ENCODE measurements at places on chromosomes 11 and 22.

DNA sequence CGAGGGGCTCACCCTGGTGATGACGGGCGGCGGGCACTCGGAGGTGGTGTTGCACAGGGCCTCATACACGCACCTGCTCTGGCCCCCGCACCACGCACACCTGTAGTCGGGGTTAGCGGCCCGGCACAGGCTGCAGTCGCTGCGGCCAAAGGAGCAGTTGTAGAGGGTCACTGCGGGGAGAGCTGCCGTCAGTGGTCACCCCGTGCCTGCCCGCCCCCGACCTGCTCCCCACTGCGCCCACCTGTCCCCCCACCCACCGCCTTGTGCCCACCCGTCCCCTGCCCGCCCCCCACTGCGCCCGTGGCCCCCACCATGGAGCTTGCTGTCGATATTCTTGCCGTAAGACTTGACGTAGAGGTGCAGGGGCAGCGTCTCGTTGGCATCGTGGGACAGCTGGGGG, 13.6 kb upstream of the MAPK11 start:
- DNase-seq = no peak

GRCh38 chr11:124313131-124313530, 618 bp downstream of the OR8D1 start:
- DNase-seq = no peak

DNA sequence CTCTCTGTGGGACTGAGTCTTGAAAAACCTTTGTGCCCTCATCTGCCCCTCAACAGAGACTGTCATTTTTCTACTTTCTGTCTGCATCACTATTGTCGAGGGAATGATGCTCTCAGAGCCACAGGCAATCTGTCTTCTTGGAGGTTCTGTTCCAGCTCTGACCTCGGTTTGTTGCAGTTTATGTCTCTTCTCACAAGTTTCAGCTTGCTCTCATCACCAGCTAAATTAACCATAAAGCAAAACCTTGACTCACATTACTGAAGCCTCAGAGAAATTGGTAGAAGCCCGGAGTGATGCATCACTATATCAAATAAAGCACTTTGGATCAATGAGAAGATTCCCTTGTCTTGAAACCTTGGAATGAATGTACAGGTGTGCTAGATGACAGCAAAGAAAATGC, 60.6 kb upstream of the BLID start:
- DNase-seq = no peak

DNA sequence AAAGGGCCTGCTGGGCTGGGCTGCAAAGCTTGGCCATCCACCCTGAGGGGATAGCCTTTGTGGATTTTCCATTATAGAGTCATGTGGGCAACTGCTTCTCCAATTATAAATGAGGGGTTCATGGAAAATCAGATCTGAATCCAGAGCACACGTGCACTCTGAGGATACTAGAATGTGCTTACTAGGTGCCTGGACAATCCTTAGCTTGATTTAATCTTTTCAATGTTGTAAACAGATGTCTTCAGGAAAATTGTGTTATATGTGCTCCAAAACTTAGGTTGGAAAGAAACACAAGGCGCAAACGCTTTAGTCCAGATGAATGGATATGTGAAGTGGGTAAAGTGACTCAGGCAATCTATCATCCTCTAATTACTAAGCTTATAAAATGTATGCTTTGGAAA, 92.0 kb downstream of the SLC17A6 start:
- no peak for DNase-seq

DNA sequence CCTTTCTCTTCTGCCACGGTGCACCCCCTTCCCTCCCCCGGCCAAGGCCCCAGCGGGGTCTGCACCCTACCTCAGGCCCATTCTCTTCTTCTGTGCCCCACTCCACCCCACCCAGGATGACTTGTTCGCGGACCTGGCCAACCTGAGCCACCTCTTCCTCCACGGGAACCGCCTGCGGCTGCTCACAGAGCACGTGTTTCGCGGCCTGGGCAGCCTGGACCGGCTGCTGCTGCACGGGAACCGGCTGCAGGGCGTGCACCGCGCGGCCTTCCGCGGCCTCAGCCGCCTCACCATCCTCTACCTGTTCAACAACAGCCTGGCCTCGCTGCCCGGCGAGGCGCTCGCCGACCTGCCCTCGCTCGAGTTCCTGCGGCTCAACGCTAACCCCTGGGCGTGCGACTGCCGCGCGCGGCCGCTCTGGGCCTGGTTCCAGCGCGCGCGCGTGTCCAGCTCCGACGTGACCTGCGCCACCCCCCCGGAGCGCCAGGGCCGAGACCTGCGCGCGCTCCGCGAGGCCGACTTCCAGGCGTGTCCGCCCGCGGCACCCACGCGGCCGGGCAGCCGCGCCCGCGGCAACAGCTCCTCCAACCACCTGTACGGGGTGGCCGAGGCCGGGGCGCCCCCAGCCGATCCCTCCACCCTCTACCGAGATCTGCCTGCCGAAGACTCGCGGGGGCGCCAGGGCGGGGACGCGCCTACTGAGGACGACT, 15.9 kb downstream of the RTN4RL2 start:
- DNase-seq = no peak

DNA sequence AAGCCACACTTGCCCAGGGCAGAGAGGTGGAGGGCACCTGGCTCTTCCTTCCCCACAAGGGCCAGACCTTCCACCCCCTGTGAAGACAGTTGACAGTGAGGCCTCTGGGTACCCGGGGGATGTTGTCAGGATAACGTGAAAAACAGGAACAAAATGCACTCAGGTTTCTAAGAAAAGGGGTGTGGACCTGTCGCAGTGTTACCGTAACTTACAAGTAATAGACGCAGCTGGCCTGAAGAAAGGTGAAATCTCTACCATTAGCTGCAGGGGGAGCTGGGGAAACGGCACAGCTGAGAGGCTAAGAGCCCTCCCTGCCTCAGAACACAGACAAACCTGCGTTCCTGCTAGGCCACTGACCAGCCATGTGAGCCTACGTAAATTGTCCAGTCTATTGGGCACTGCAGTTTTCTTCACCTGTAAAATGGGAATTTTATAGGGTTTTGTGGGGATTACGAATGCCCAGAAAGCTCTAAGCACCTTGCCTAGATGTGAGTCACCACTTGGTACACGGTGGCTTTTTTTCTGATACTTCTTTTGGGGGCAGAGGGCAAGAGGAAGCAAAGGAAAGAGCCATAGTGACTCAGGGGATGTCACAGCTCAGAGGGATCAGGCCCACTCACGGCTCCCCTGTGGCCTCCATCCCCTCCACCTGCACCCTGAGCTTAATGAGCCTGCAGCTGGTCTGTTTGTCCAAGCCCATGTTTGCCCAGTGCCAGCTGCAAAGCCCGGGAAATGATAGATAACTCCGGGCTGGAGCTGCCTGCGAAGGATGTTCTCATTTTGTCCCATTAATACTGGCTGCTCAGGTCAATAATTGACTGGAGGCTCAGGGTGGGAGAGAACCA, 18.4 kb upstream of the CABP7 start:
- no peak for DNase-seq

DNA sequence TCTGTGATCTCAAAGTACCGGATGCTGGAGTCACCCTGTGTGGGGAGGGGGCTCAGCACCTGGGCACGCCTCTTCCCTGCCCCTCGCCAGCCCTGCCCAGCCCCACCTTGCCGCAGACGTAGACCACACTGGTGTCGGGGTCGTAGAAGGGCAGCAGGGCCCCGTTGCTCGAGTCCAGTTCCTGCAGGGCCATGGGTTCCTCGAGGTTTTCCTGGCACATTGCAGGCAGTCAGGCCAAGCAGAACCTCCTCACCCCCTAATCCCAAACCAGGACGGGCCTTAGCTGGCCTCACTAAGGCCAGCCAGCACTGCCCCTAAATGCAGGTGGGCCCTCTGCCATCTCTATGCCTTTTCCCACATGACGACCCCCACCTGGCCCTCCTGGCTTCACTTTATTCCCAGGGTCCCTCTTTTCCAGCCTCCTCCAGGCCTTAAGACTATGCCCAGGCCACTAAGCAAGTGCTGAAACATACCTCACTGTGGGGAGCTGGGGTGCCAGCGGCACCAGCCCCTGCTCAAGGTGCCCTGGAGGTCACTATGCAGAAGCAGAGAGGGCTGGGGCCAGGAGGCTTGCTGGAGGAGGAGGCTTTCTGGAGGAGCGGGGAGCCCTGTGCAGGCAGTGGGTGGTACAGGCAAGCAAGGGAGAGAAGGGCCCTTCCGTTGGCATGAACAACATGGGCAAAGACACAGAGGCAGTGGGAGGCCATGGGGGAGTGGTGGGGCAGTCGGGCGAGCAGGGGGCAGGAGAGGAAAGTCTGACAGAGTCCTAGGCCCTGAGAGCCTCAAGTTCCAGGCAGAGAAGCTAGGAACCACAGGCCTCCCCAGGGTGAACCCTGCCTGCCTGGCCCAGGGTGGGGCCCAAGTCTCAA, 2.8 kb downstream of the CORO1B start:
- no peak for DNase-seq

DNA sequence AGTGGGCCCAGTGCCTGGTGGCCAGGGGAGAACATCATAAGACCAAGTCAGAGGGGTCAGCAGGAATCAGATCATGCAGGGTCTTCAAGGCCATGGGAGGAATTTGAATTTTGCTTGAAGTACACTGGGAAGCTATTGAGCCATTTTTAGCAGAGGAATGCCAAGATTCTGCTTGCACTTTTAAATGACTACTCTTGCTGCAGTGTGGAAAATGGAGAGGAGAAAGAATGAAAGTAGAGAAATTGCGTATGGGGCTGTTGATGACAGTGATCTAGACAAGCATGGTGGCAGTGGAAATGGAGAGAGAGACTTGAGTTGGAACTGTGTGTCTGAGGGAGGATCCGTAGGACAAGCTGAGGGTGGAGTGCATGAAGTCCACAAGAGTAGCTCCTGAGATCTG, 128.1 kb downstream of the WNT7B start:
- no peak for DNase-seq

DNA sequence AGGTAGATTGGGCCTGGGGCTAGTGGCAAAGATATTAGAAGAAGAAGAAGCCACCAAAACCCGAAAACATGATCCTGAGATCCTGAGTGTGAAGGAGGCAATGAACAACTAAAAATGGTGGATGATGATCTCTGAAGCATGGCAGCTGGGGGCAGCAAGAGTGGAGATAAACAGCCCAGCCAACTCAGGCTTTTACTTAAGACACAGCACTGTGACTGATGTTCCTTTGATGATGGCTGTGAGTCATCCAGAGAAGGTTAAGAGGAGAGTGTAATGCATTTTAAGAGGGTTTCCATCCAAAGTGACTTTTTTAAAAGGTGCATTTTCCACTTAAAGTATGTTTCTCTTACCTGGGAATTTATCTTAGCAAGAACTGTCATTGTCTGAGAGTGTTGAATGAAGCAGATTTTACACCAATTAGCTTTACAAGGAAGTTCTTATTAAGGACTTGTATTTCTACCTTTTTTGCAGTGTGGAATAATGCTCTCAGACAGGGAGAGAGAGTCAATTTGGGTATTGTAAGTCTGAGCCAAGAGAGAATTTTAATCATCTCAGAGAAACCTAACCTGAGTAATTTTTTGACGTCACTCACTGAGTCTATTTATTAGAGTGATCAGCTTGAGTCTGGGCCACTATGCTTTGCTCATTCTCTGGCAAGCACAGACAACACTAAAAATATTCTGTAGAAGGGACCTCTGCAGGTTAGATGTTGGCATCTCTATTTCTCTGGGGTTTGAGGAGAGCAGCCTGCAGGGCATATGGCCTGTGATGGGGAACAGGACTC, 14.1 kb upstream of the CALCB start:
- DNase-seq = no peak

DNA sequence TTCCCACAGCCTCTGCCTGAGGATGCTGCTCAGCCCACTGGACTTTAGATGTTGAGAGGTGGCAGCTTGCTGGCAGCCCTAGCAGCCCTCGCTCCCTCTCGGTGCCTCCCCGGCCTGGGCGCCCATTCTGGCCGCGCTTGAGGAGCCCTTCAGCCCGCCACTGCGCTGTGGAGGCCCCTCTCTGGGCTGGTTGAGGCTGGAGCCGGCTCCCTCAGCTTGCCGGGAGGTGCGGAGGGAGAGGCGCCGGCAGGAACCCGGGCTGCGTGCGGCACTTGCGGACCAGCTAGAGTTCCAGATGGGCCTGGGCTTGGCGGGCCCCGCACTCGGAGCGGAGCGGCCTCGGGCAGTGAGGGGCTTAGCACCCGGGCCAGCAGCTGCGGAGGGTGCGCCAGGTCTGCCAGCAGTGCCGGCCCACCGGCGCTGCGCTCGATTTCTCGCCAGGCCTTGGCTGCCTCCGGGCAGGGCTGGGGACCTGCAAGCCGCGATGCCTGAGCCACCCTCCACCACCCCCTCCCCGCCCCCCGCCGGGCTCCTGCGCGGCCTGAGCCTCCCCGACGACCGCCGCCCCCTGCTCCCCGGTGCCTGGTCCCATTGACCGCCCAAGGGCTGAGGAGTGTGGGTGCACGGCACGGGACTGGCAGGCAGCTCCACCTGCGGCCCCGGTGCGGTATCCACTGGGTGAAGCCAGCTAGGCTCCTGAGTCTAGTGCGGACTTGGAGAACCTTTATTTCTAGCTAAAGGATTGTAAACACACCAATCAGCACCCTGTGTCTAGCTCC, 446.2 kb downstream of the INSC start:
- no peak for DNase-seq

DNA sequence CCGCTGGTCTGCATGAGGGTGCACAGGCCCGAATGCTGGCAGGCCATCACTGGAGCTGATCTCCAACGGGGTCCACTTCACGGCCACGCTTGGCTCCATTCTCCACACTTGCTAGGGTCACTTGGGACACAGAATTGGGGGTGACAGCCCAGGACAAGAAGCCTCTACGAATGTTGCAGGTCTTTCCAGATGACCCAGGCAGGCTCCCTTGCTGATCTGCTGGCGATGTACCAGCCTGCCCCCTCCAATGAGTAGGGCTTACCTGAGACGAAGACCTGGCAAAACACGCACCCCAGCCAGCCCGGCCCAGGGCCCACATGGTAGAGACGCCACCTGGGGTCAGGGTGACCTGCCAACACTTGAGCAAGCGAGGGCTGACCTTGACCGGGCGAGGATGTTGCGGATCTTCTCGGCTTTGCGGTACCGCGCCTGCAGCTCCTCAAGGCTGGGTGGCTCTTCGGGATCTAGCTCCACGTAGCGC, 44.9 kb downstream of the C11orf58 start:
- no peak for DNase-seq

GRCh38 chr22:28014211-28015045, 95.4 kb upstream of the PITPNB start:
- no peak for DNase-seq

GRCh38 chr11:134533511-134533910, 121.5 kb upstream of the B3GAT1 start:
- no peak for DNase-seq

GRCh38 chr11:133715602-133716001, 129.7 kb downstream of the SPATA19 start:
- no peak for DNase-seq

GRCh38 chr11:43751726-43752125, 71.2 kb downstream of the HSD17B12 start:
- no peak for DNase-seq

DNA sequence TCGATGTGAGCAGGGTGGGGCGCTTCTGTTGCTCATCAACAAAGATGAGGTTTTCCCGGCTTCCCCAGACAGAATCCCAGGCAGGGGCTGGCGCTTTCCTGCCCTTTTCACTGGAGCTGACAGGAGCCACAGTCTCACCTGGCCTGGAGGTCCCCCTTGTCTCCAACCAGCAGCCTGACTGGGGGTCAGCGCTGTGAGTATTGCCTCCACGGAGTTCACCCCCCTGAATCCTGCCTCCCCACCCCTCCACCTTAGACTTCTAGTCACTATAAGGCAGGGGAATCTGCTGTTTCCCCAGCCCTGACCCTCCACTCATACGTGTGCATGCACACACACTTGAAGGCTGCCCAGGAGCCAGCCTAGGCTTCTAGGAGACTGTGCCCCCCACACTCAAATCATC, 58.8 kb upstream of the LYVE1 start:
- DNase-seq = no peak

All from stimulated activated CD8-positive, alpha-beta memory T cell treated with anti-CD3 and anti-CD28 coated beads, Interleukin-15, amount 100 ng/mL, for 24 hours (primary cell).